ENCODE measurements at places on chromosomes 5 and 9. TPM values are rescaled to one million over a fixed set of nuclear protein-coding genes. Genes with fewer than 3 reads are reported as not detected.

SPINK13 gene
- not detected for total RNA-seq

PSD2 gene
- total RNA-seq, result not detected

C9orf43 gene
- total RNA-seq, result 0.62 TPM

SOHLH1 gene
- total RNA-seq, result not detected

TMEM232 gene
- 0.61 TPM for total RNA-seq

AGXT2 gene
- total RNA-seq, result not detected

TTLL11 gene
- 3.0 TPM for total RNA-seq

GRK6 gene
- total RNA-seq, result 122 TPM

DNA sequence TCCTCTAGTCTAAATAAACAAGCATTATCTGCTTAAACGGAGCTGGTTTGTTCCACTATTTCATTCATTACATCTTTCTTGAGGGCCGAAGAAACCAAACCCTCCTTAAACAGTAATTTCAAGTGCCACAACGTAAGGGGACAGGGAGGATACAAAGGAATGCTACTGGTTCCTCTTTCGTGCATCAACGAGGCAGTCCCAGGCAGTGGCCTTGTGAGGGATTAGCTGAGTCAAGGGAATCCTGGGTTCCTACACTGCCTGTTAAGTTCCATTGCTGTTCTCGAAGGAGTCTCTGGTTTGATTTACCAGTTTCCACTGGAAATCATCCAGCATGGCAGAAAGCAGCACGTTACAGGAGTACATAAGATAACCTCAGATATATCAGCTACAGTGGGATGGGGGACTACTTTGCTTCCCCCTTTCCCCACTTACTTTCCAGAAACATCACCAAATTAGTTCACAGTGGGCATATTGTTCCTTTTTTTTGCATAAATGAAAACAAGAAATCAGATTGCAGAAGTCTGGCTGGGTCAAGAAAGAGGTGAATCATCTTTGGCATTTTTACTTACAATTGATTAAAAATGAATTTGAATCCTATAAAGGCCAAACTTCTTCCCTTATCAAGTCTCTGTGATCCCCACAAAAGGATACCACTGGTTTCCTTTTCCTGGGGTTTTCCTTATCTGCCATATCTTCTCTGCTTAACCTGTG is 2.5 kb upstream of the RANBP3L start:
- H3K4me3 ChIP-seq, result no peak overlapping the region
- H3K4me1 ChIP-seq, result no peaks in the 10 kb centered on the region
- H3K27ac ChIP-seq, result no peak overlapping the region
- peaks cover 10% of the 10 kb centered on the region for H3K27me3 ChIP-seq

DNA sequence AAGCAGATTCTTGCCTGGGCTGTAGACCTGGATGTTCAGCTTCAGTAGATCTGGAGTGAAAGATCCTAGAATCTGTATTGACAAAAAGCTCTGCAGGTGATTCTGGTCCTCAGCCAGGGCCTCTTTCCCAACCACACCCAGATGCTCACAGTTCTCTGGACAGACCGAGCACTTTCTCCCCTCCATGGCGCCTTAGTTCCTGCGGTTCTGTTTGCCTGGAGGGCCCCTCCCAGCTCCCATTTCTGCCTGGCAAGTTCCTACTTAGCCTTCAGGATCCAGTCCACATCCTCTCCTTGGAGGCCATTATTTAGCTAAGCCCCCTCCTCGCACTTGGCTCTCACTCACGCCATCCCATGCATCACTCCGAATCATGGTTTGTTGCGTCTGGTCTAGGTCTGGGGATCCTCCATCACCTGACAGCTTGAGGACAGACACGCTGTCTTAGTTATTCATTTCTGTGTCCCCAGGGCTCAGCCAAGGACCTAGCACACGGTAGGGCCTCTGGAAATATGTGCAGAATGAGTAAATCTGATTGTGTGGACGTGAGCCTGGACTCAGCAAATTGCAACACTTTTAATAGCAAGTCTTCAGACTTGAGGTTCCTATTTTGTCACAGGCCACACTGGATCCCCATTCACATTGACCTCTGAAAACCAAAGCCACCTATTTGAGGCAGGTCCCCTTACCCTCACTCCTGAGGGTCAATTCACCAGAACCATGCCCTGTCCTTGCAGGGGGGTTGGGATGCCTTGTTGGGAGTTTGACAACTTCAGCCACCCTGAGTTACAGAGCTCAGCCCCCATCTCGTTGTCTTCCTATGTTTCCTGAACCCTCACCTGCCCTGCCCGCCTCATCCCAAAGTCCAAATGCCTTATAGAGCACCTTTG is 50.7 kb downstream of the COL15A1 start:
- peaks cover 4% of the 10 kb centered on the region for H3K36me3 ChIP-seq
- H3K27me3 ChIP-seq, result peaks cover 21% of the 10 kb centered on the region
- H3K4me3 ChIP-seq, result no peak overlapping the region
- peaks cover 20% of the 10 kb centered on the region for H3K4me1 ChIP-seq
- no peak for DNase-seq

- peaks cover 20% of the 10 kb centered on the region for H3K4me1 ChIP-seq
- H3K27ac ChIP-seq, result no peak overlapping the region
- no peak overlapping the region for H3K4me3 ChIP-seq
These were observed 97.4 kb downstream of the PPARGC1B start for GRCh38 chr5:149827546-149827945.

DNA sequence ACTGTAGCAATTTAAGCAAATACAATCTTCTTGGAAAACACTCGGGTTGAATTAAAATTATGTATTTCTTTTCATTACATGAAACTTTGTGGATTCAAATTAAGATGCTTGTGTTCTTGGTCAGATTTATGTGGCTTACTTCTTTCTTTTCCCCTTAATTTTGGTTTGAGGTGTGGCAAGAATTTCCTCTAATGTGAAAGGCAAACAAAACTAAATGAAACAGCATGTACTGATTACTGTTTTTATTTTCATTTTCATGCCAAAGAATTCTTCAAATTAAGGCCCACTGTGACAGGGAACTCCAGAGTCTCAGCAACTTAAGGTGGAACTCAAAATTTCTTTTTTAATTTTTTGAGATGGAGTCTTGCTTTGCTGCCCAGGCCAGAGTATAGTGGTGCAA is at the start of gene OMD:
OMD (minus strand) TSS at position 132 of the 400 bp plus-strand sequence. CDS start 6,913 bp downstream, outside the sequence.
- H3K27me3 ChIP-seq, result no peaks in the 10 kb centered on the region
- no peak within 1 kb of the TSS for H3K4me3 ChIP-seq
- H3K4me1 ChIP-seq, result no peaks in the 10 kb centered on the region
- H3K27ac ChIP-seq, result no peak within 1 kb of the TSS

Data from activated T-helper 1 cell treated with anti-CD3 and anti-CD28 coated beads, Interleukin-12 subunit alpha, Interleukin-12 subunit beta, Interleukin-2, Interleukin-4 antibody, amounts not matched to agents 30 ng/mL and 10 ng/mL and 1 ng/mL, durations not matched to agents 14 hours and 24 hours and 36 hours (primary cell).